Adipocyte (in vitro differentiated cells): ENCODE measurements at places on chromosomes 5 and 9.

GRCh38 chr9:27653957-27654356 lies 80.7 kb upstream of the C9orf72 start:
- DNase-seq = no peak

GRCh38 chr9:127388856-127389238 lies 8.1 kb upstream of the SLC2A8 start:
- DNase-seq = peak; percentile 4

- peak; percentile 91 for DNase-seq
Measured at GRCh38 chr5:123036391-123037103, at the start of gene PPIC. PPIC (minus strand) TSS chr5:123036725; CDS start chr5:123036625, 100 bp downstream.

GRCh38 chr9:8492024-8492423 lies 692.4 kb upstream of the DMAC1 start:
- no peak for DNase-seq

- DNase-seq = no peak
Measured at GRCh38 chr5:59198365-59198764, 615.5 kb downstream of the RAB3C start.

- no peak for DNase-seq
Measured at GRCh38 chr5:64914396-64914795, 145.7 kb downstream of the CWC27 start.

DNA sequence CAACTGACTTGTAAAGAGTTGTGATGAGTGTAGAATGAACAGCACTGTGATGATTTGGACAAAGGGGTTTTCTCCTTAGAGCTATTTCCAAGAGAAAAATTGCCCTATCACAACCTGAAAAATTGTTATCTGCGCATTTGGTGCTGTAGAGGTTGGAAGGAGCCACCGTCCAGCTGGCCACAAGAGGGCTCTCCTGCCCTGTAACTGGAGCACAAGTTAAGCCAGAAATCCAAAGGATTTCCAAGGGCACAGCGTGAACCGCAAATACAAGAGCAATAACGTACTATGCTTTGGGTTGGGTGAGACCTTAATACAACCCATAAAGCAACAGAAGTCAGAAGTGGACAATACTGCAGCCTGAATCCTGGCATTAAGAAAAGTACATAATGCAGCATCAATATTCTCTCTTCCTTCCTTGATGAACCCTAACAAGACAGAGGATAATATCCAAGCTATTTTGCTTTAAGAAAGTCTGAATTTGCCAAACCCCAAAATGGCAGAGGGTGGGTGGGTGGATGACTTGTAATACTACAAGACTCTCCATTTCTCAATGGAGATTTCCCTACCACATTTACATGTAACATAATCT lies 56.8 kb upstream of the SMIM32 start:
- peak; percentile 82 for DNase-seq

GRCh38 chr9:114908104-114908622 lies 22.2 kb downstream of the TNFSF8 start:
- peak; percentile 71 for DNase-seq

- DNase-seq = no peak
Measured at GRCh38 chr5:154162539-154163151, 27.9 kb upstream of the GALNT10 start.

DNA sequence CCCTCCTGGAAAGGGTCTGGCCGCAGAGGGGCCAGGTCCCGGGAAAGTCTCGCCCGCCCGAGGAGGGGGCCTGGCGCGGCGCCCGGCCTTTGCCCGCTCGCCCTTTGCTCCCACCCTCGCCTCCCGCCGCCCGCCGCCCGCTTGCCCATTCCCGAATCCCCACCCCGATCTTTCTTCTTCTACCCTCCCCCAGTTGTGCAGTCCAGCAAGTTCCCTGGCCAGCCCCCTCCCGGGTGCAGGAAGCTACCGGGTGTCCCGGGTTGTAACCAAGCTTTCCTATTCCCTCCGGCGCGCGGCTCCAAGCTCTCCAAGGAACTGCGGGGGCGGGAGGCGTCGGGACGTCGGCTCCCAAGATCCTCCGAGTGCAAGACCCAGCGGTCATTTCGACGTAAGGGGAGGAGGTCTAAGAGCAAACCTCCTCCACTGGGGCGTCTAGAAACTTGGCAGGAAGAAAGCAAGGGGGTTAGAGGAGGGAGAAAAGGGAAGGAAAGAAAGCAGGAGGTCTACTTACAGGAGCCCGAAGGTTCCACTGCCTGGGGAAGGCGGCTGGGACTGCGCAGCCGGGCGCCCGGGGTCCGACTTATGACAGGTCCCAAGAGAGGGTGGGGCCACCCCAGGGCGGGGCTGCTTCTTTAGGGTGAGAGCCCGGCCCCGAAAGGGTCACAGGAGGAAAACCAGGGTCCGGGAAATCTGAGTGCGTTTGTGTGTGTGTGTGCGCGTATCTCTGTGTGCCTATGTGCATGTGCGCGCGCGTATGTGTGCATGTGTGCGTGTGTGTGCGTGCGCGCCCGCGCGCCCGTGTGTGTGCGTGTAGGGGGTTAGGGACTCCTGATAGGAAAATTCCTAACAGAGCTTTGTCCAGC lies at the start of gene PTGR1:
Gene PTGR1 (minus strand): TSS at position 556 of the 863 bp plus-strand sequence. CDS start 2,225 bp downstream, outside the sequence.
- DNase-seq = peak; percentile 93

- peak; percentile 40 for DNase-seq
Measured at GRCh38 chr5:171595801-171596231, 176.4 kb downstream of the FGF18 start.

DNA sequence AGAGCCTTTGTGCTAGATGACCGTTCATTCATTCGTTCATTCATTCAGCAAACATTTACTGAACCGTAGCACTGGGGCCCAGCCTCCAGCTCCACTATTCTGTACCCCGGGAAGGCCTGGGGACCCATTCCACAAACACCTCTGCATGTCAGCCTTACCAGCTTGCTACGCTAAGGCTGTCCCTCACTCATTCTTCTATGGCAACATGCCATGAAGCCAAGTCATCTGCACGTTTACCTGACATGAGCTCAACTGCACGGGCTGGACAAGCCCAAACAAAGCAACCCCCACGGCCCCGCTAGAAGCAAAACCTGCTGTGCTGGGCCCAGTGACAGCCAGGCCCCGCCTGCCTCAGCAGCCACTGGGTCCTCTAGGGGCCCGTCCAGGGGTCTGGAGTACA lies 6.0 kb downstream of the CEL start:
- DNase-seq = no peak

DNA sequence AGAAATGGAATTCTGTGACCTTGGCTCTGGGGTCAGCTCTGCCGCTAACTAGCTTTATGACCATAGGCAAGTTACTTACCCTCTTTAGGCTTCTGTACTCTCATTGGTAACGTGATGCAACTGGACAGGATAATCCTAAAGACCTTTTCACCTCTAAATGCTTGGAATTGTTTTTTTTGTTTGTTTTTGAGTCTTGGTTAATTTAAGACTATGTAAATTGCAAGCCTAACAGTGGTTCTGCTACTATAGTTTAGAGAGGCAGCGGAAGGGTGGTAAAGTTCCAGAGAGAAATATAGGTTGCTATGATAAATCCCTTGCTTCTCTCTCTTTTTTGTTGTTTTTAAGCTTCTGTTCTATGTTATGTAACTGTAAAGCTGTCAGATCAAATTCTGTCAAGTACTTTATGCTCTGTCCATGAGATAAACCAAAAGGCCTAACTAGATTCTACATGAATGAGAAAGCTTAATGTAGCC lies 17.6 kb downstream of the FAM169A start:
- DNase-seq = no peak

DNA sequence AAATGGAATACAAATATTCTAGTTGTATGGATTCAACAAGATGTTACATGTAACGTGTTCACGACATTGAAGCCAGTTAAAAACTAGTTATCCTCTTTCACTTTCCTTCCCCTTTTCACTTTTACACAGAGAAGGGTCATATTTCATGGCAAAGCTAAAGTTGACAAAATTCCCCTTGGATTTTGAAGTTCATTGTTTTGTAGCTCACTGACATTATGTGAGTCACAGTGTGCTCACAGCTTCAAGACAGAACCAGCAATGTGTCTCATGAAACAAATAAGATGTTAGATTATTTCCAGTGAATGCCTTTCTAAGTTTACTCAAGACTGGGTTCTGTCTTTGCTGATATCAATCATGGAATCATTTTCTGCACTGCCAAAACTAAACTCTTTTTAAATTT lies 535.5 kb upstream of the GRIN3A start:
- no peak for DNase-seq

DNA sequence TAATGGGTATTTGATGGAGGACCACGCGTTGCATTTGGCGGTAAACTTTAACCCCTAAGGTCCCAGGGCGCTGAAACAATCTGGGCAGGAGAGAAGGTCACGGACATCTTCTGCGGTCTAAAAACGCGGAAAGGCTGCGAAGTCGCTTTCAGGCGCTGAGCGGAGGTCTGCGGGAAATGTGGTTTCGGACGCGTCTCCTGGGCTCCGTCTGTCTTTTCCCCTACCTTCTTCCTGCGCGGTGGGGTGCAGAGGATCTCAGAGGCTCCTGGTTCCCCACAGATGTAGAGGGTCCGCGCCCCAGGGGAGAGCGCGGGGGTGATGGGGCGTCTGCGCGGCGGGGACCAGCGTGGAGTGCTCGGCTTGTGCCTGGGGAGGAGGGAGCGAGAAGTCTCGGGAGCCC lies 58.4 kb downstream of the ZNF510 start:
- DNase-seq = no peak

GRCh38 chr5:5275211-5275610 lies 135.1 kb downstream of the ADAMTS16 start:
- no peak for DNase-seq

DNA sequence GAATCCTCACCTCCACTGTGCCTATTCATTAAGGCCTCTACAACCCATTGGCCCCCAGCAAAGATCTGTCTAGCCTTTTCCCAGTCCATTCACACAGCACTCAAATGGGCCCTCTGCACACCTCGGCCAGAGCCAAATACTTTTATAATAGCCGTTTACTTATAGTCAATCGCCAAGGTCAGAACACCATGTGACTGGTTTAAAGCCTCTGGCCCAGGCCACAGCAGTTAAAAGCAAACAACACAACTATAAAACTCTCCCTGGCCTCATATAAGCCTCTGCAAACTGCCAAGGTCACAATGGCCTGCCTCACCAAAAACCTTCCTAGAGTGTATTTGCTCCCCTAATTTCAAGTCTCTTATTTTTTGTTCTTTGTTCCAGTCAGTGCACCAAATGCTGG lies 562.6 kb downstream of the CAAP1 start:
- DNase-seq = no peak

DNA sequence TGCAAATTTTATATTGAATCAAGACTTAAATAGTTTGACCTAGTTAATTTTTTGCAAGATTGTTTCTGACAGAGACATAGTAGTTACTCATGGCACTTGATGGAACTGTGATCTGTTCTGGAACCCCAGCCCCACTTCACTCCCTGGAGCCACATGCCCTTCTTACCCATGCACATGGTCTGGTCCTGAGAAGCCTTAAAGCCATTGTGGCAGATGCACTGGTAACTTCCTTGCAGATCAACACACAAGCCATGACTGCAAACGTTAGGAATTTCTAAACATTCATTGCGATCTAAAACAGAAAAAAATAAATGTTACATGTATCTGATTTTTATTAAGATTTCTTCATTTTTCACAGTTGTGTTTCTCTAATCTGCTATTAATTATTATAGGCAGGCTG lies 221.2 kb downstream of the SLC12A2 start:
- DNase-seq = no peak

GRCh38 chr5:160262151-160263074 lies 33.1 kb downstream of the FABP6 start:
- DNase-seq = no peak

- no peak for DNase-seq
Measured at GRCh38 chr9:123395276-123395688, 39.3 kb downstream of the CRB2 start.

DNA sequence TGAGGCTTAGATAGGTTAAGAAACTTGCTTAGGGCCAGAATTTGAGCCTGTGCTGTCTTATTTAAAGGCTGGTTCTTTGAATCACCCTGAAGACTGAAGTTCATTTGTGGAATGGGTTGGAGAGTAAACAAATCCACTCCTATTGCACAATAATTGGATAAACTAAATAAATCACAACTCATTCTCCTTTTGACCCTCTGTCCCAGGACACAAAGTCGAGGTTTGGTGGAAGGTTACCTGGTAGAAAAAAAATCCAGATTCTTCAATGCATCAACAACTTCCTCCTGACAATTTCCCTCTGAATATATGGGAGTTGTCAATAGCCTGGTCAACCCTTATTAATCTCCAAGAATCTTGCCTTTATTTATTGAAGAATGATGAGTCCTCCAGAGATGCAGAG lies 28.9 kb downstream of the TBC1D2 start:
- DNase-seq = peak; percentile 67

GRCh38 chr5:137461391-137462264 lies 37.5 kb downstream of the SPOCK1 start:
- DNase-seq = peak; percentile 42

GRCh38 chr5:98913911-98914310 lies 14.9 kb downstream of the CHD1 start:
- no peak for DNase-seq

DNA sequence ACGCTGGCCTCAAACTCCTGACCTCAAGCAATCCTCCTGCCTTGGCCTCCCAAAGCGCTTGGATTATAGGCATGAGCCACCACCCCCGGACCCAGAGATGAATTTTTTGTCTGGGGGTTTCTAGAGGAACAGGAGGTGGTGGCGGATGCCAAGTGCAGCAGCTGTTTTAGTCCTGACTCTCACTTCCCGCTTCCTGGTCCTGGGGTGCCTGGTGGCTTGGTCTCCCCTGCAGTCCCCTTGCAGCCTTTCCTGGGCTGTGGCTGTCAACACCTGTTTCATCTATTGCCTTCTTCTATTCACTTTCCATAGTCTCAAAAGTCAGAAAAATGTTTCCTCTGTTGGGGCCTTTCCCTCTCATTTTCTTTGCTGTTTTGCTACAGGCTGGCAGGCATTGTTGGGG lies 6.5 kb upstream of the NHP2 start:
- no peak for DNase-seq

DNA sequence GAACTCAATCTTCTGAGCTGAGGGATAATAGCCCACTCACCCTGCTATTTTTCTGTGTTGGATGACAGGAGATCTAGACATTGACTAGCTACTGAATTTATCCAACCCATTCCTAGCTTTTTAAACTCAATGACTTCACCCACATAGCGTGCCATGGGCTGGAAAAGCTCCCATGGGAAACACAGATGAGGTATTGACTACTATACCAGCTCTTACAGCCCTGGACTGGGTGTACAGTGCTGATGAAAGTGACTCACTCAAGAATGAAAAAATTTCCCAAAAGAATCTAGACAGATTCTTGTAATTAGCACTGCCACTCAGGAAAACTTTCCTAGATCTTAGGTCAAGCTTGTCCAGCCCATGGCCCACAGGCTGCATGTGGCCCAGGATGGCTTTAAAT lies 72.7 kb upstream of the NREP start:
- peak; percentile 61 for DNase-seq

DNA sequence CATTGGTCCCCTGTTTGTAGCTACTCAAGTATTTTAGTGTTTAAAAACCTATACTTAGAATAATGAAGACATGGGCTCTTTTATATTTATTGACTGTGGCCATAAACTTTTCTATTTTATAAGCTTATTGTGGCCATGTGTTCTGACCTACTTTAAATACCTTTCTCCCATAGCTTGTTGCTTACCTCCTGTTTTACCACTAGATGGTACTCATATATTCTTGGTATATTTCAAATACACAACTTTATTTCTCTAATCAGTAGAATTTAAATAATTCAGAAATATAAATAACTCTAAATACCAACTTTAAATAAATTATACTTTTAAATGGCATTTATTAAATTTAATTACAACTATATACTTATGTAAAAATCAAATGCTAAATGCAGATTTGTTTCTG lies 498.0 kb downstream of the PRDM9 start:
- DNase-seq = no peak

GRCh38 chr5:13143630-13144029 lies 800.9 kb downstream of the DNAH5 start:
- DNase-seq = no peak

- DNase-seq = no peak
Measured at GRCh38 chr9:128093011-128093410, 25.0 kb downstream of the SLC25A25 start.

- no peak for DNase-seq
Measured at GRCh38 chr9:117616431-117616831, 87.8 kb upstream of the TLR4 start.
